ENCODE measurements at places on chromosomes 6 and 20. TPM values are rescaled to one million over a fixed set of nuclear protein-coding genes. Genes with fewer than 3 reads are reported as not detected.

Gene COL9A3
- 1.8 TPM for total RNA-seq

Gene CLIC5
- total RNA-seq: 0.05 TPM

Gene BPIFB1
- total RNA-seq: not detected

Gene NRN1
- 34.5 TPM for total RNA-seq

Gene CLVS2
- not detected for total RNA-seq

Gene MROH8
- total RNA-seq: 3.5 TPM

Gene TTBK1
- not detected for total RNA-seq

Gene SPEF1
- total RNA-seq: not detected

Gene RUNX2
- total RNA-seq: 4.3 TPM

Gene SLC52A3
- not detected for total RNA-seq

- DNase-seq: no peak
Measured at GRCh38 chr20:24633026-24633425, 163.6 kb downstream of the SYNDIG1 start.

GRCh38 chr6:106733386-106733785 lies 104.0 kb downstream of the QRSL1 start:
- no peak for DNase-seq

DNA sequence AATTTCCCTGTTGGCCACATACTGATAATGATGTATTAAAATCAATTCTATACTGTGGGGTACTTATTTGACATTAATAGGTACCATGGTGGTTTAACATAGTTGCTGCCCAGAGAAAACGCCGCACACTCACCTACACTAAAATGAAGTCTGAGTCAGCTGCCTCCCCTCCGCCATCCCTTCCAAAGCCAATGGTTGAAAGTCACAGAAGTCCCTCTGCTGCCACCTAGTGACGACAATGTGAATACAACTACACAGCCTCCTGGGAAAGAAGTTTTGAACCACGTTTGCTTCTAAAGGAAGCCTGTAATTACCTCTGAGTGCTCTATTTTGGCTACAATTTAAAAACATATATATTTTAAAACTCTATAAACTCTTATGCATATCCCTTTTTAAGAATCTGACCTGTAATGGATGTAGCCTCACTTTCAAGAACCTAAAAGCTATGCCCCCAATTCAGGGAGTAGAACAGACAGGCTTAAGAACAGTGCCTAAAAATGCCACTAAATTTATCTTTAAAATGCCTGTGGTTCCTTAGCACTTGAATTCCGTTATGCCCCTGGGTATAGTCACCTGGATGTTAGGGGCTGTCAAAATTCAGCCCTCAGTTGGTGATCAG lies 20.6 kb upstream of the ECI2 start:
- DNase-seq: peak; percentile 66

- no peak for DNase-seq
Measured at GRCh38 chr6:139446138-139446715, 71.8 kb upstream of the CITED2 start.

GRCh38 chr20:50186151-50186885 lies 4.3 kb upstream of the CEBPB start:
- DNase-seq: no peak

GRCh38 chr6:146679386-146679785 lies 80.6 kb downstream of the ADGB start:
- no peak for DNase-seq

DNA sequence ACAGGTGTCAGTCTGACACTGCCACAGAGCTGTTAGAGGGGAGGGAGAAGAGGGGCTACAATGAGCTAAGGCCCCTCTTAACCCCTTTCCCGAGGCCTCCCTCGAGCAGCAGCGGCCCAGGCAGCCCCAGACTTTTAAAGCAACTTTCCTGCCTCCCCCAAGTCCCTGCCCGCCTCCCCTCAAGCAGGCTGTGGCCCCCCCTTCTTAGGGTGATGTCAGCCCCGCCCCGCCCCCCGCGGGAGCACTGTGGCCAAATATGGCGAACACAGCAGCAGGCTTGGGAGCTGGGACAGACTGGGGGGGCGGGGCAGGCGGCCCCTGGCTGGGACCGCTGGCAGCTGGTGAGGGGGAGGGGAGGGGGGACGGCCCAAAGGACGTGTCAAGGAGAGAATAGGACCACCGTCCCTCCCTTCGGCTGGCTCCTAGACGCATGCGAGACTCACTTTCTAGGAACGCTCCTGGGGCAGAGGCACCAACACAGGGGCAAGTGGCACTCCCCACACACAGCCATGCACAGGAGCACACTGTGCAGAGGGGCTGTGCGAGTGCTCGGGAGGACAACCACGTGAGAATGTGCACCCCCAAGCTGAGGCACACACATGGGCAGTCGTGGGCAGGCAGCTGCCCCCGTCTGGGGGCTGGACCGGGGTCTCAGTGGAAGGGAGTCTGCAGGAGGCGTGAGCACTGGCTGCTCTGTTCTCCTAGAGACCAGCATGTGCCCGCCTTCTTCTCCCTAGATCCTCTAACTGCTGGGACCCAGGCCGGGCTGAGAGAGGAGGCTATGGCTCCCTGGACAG lies 6.7 kb downstream of the TEAD3 start:
- no peak for DNase-seq

DNA sequence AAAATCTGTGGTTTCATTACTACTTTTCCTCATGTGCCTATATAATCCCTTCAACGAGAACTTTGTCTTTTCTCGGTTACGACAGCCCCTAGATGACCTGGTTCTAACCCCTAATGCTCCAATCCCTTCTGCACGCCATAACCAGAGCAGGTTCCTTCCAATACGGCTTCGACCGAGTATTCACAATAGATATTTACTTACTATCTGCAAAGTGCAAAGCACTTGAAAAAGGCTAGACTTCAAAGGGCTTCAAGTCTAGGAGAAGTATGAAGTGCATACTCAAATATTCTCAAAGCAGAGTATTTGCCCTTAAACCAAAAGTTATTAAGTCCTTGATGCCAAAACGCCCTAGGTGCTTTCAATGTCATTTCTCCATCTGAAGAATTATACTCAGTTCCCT lies 63.4 kb upstream of the NHSL1 start:
- no peak for DNase-seq

- no peak for DNase-seq
Measured at GRCh38 chr6:6993503-6994237, 114.1 kb upstream of the RREB1 start.

DNA sequence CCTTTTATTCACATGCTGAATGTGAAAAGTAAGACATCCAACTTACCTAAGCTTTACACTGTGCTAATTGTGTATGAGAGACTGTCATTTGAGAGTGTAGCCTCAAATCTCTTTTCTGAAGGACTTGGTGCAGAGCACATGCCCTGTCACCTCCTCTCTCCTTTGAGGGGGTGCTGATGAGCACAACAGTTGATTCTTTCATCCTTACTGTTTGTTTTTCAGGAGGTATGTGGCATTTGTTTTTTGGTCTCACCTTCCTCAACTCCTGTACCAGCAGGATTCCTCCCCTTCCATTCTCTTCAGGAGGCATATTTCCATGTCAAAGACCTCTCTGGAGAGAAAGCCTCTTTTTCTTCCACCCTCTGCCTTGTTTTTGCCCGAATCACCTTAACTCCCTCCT lies 252.6 kb upstream of the CITED2 start:
- DNase-seq: no peak

- DNase-seq: no peak
Measured at GRCh38 chr6:6008648-6009421, 2.1 kb upstream of the NRN1 start.

DNA sequence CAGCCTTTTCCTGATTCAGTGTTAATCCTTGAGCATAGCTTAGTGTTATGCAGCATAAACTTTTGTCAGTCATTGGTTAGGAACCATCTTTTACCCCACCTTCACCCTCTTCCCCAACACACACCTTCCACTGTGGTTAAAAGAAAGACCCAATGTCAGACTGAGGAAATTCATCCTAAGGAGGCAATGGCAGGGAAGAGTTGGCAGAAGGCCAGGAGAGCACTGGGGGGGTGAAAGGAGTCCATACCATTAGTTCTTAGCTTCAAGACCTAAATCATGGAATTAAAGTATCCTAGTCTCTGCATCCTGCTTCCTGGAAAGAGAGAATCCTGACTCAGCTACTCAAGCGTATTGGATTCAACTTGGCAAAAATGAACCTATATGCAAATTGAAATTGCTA lies 16.9 kb upstream of the TAB2 start:
- no peak for DNase-seq

GRCh38 chr6:6246544-6246943 lies 73.9 kb downstream of the F13A1 start:
- DNase-seq: no peak

DNA sequence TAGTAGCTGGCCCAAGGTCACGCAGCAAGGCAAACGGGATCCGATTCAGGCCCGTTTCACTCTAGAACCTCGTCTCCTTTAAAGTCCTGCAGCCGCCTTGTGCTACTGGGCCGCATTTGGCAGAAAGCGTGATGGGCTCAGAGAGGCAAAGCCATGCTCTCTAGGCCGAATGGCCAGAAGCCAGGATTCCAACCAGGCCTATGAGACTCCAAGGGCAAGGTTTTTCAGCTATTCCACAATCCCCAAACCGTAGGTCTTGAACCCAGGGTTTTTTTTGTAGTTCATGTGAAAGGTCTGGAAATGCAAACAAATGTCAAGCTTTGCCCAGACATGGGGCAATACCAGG lies 174.1 kb downstream of the PREX1 start:
- no peak for DNase-seq

DNA sequence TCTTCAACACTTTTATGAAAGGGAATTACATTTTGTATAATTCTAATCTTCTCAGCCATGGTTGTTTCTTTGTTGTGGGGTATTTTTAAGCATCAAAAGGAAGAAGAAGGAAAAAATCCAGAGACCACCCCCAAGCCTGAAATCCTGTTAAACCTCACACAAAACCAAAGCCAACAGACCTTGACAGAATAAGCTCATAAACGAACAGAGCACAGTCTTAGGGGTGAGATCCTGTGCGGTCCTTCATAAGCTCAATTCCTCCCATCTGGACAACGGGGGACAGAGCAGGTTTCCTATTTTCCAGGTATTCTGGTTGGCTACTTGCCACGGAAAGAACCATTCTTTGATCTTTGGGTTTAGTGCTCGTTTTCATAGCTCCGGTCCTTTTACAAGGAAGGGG lies 151.3 kb upstream of the SULF2 start:
- DNase-seq: no peak

DNA sequence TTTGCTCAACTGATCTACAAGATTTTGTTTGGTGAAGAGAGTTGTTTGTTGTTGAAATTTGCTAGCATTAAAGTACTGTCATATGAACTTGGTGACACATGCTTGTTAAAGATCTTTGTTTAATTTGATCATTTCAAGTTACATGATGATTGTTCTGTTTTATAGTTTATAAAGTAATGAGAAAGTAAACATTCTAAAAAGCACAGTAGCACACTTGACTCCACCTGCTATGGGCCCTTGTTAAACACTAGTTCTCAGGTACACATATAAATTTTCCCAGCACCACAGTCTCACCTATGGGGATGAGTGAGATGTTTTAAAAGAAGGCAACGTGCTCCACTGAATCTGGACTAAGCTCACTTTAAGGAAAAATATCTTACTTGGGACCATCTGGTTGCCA lies 14.1 kb downstream of the MCHR2 start:
- DNase-seq: no peak

DNA sequence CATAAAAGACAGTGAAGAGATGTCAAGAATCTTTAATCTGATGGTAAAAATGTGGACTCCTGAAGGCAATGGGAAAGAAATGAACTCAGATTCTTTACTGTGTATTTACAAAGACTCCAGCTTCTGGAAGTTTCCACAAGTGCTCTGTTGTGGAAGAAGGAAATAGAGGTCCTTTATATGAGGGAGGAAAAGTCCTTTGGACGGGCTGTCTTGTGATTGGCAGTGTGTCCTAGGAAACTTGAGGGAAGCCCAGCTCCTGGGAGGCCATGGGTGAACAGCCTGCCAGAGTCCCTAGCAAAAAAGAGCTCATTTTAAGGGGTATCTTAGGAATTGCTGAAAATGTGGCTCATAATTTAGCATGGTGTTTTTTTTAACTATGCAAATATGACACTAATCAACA lies 92.0 kb downstream of the RNASET2 start:
- no peak for DNase-seq

- no peak for DNase-seq
Measured at GRCh38 chr6:134910593-134910935, 39.3 kb downstream of the ALDH8A1 start.

GRCh38 chr6:104326173-104327001 lies 533.3 kb downstream of the HACE1 start:
- DNase-seq: no peak

GRCh38 chr6:38282911-38283310 lies 356.8 kb downstream of the BTBD9 start:
- DNase-seq: no peak

DNA sequence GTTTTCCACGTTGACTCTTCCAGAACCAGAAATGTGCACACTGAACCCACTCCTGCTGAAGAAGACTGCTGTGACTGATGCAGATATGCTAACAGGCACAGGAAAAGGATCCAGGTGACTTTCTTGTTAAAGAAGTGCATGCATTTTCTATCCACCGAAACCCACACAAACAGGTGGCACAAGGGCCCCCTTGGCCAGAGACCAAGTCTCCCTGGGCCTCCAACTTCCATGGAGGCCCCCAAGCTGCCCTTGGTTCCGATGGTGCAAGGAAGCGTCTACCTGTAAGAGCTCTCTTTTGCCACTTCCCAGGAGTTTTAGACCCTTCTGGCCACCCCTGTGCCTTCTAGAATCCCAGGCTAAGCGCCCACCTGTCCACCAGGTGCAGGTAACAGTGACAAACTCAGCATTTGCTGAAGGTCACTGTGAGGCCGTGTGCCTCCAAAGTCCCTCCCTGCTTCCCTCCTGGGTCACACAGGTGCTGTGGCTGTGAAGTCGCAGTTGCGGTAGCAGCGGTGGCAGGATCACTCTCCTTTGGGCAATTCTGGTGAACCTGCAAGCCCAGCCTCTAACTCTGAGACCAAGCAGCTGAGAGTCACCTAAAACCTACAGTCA lies 134.8 kb downstream of the PXDC1 start:
- no peak for DNase-seq

DNA sequence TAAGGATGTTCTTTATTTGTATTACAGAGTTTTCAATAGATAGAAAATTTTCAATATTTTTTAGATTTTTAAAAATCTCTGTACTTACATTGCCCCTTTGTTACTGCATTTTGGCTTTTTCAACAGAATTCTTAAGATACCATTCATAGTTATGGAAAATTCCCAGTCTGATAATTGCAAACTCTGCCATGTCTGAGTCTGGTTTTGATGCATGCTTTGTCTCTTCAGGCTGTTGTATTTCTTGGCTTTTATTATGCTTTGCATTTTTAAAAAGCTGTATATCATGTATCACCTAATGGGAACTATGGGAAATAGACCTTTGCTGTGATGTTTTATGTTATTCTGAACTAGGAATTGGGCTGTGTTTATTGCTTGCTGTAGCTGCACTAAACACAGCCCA lies 898.9 kb upstream of the ADGRB3 start:
- no peak for DNase-seq
